ENCODE measurements at places on chromosomes 7 and 10.

DNA sequence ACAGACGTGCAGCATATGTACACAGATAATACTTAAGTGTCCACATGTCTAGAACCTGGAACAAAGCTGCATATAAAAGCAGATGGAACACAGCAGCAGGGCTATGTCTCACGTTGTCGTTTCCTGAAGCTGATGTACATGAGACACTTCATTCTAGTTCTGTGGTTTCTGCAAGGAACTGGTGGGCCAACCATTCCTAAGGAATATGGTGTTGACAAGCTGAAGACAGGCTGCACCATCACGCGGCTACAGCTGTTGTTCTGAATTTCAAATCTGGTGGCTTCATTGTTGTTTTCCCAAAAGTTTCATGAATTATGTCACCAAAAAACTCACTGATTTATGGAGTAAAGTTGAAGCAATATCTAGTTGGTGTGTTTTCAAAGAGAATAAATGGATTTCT, 33.7 kb downstream of the PRKAG2 start:
- no peak for DNase-seq

- peak; percentile 98 for DNase-seq
These were observed 2.5 kb upstream of the LFNG start for GRCh38 chr7:2517026-2517425.

- DNase-seq = peak; percentile 59
These were observed 1.5 kb downstream of the IPMK start for GRCh38 chr10:58266003-58266825.

DNA sequence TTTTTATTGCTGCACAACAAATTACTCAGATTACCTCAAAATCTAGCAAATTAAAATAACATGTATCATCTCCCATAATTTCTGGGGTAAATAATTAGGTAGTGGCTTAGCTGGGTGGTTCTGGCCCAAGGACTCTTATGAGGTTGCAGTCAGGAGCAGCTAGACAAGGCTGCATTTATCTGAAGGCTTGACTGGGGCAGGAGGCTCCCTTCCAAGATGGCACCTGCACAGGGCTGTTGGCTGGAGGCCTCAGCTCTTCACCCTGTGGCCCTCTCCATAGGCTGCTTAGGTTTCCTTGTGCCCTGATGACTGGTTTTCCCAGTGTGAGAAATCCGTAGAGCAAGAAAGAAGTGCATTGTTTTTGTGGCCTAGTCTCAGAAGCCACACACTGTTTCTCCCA, 34.7 kb upstream of the ELFN1 start:
- DNase-seq = no peak

GRCh38 chr7:130084037-130084875, 13.9 kb downstream of the KLHDC10 start:
- DNase-seq = no peak

DNA sequence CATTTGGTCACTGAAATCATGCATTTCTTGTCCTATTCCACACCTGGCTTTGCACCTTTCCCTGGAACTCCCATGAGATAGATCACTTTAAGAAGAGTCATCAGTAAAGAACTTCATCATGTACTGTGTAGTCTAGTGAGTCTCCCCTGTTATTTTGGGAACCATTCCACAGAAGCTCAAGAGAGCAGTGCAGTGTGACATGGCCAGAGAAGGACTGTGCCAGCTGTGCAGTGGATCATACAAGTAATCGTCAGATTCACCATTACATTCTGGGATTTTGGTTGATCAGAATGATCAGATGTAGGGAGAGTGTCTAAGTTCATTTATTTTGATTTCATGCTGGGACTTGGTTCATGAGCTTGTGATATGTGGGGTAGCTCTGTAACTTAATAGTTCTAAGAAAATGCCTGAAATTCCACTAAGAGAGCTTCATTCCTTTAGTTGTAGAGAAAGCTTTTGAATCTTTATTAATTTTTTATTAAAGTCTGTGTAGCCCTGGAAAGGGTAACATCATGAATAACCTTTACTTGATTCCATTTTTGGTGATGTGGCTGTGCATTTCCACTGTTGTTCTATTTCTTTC, 166.8 kb downstream of the SUGCT start:
- peak; percentile 15 for DNase-seq

DNA sequence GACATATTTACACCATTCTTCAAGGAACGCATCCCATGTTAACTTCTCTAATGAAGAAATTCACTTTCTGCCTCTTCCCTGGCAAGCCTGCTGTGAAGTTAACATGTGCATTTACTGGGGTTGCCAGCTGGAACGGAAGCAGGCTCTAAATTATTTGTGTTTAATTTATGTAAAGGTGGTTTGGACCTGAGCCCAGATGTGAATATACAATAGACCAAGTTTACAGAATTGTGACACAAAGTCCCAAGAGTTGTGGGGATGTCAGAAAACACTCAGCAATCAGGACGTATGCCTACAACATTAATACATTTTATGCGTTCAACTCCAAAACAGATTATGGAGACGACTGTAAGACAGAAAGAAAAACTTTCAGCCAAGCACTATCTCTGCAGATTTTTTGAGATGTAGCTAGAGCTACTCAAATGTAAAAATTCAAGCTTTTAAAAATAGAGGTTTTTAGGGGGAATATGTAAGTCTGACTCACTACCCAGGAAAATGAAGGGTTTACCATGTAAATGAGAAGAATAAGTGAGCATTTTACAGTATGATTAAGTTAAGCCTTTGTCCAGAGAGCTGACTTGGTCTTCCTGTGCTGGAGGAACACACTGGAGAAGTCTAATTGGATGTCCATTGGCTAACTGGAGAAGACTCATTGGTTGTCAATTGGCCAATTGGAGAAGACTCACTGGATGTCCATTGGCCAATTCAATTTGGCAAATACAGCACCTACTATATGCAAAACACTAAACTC, 19.5 kb downstream of the NRP1 start:
- peak; percentile 78 for DNase-seq

GRCh38 chr7:120064565-120064964, 208.4 kb upstream of the KCND2 start:
- peak; percentile 37 for DNase-seq

GRCh38 chr10:30736685-30737232, 107.2 kb upstream of the LYZL2 start:
- DNase-seq = peak; percentile 100

- no peak for DNase-seq
These were observed 12.5 kb downstream of the NPVF start for GRCh38 chr7:25215694-25216335.

GRCh38 chr10:99604862-99605261, 15.4 kb downstream of the SLC25A28 start:
- no peak for DNase-seq

- DNase-seq = no peak
These were observed 22.7 kb downstream of the YKT6 start for GRCh38 chr7:44223362-44224079.

Measured in fibroblast of skin of right quadriceps (primary cell).